ENCODE measurements at places on chromosomes 4 and X. TPM values are rescaled to one million over a fixed set of nuclear protein-coding genes. Genes with fewer than 3 reads are reported as not detected.

The AREG gene
- 4.6 TPM for polyA plus RNA-seq

The LRIT3 gene
- polyA plus RNA-seq, result 0.31 TPM

The CTAG2 gene
- polyA plus RNA-seq, result not detected

The CAMK2D gene
- 67.7 TPM for polyA plus RNA-seq

The NLGN4X gene
- polyA plus RNA-seq, result 7.2 TPM

The EFHC2 gene
- 2.2 TPM for polyA plus RNA-seq

The FGF13 gene
- polyA plus RNA-seq, result 32.9 TPM

The CPLX1 gene
- 2.8 TPM for polyA plus RNA-seq

The SASH3 gene
- 11.4 TPM for polyA plus RNA-seq

The TMEM255A gene
- 1.6 TPM for polyA plus RNA-seq

The IL13RA2 gene
- 0.27 TPM for polyA plus RNA-seq

The GLRB gene
- 3.6 TPM for polyA plus RNA-seq

The NAP1L2 gene
- 1.9 TPM for polyA plus RNA-seq

The EPHA5 gene
- 0.72 TPM for polyA plus RNA-seq

The SPATA4 gene
- 0.09 TPM for polyA plus RNA-seq
